ENCODE measurements at places on chromosomes 7 and 10.

GRCh38 chr10:5023177-5023805 is 19.6 kb upstream of the AKR1C2 start:
- H3K36me3 ChIP-seq: no peaks in the 10 kb centered on the region
- H3K27me3 ChIP-seq: no peaks in the 10 kb centered on the region
- H3K27ac ChIP-seq: no peak overlapping the region
- DNase-seq: no peak
- no peak overlapping the region for H3K4me3 ChIP-seq

DNA sequence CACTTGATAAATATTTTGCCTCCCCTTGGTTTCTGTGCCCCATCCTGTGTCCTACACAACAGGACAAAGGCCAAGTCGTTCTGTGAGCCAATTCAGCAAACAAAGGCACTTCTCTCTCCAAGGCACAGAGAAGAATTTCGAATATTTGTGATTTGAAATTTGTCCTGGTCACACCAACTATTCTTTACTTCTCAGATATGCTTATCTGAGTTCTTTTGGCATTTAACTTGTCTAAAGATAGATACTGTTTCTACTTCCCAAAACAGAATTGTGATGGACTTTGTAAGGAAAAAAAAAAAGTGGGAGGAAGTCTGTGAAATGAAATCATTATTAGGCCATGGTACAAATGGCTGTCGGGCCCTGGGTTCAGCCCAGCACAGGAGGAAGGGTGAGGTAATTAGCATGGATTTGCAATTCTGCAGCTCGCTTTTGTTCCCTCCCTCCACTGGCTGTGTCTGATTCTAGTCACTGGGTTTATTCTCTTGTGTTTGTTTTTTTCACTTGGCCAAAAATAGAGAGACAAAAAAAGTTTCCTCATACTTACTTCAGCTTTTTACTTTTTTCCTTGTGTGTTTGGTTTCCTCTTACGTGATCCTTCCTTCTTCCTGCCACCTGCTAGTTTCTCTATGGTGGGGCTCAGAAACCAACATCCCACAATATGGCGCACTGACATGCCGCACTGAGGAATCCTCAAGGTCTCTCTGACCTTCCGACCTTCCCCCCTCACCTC is 108.2 kb upstream of the MKLN1 start:
- no peaks in the 10 kb centered on the region for H3K4me1 ChIP-seq
- no peak overlapping the region for H3K4me3 ChIP-seq
- DNase-seq: no peak
- H3K27ac ChIP-seq: no peak overlapping the region
- no peaks in the 10 kb centered on the region for H3K36me3 ChIP-seq

DNA sequence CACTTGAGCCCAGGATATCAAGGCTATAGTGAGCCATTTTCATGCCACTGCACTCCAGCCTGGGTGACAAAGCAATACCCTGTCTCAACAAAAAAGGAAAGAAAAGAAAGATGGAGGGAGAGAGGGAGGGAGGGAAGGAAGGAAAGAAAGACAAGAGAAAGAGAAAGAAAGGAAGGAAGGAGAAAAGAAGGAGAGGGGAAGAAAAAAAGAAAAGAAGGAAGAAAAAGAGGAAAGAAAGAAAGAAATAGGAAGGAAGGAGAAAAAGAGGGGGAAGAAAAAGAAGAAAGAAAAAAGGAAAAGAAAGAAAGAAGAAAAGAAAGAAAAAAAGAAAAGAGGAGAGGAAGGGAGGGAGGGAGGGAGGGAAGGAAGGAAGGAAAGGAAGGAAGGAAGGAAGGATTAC is 321.5 kb upstream of the CNTNAP2 start:
- no peaks in the 10 kb centered on the region for H3K4me1 ChIP-seq
- H3K36me3 ChIP-seq: no peaks in the 10 kb centered on the region

DNA sequence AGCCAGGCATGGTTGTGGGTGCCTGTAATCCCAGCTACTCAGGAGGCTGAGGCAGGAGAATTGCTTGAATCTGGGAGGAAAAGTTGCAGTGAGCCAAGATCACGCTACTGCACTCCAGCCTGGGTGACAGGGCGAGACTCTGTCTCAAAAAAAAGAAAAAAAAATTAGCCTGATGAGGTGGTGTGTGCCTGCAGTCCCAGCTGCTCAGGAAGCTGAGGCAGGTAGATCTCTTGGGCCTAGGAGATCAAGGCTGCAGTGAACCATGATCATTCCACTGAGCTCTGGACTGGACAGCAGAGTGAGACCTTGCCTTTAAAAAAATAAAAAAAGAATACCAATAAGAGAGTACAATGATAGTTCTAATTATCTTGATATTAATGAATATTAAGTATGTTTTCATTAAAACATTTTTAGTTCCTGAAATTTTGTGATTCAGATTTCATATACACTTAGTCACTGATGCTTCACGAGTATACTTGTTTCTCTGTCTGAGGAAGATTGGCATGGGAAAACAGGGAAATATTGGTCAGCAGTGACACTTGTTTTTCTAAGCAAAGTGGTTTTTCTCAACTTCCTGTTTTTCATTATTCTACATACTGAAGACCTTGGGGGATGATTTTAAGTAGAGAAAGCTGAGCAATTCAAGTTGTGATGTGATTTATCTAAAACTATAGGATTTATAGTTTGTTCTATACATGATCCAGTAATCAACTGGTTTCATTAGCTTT is 76.8 kb downstream of the ADK start:
- H3K4me3 ChIP-seq: no peak overlapping the region
- H3K27me3 ChIP-seq: no peaks in the 10 kb centered on the region
- H3K4me1 ChIP-seq: peaks cover 59% of the 10 kb centered on the region
- H3K27ac ChIP-seq: peak overlapping the region; percentile 55
- DNase-seq: peak; percentile 96

DNA sequence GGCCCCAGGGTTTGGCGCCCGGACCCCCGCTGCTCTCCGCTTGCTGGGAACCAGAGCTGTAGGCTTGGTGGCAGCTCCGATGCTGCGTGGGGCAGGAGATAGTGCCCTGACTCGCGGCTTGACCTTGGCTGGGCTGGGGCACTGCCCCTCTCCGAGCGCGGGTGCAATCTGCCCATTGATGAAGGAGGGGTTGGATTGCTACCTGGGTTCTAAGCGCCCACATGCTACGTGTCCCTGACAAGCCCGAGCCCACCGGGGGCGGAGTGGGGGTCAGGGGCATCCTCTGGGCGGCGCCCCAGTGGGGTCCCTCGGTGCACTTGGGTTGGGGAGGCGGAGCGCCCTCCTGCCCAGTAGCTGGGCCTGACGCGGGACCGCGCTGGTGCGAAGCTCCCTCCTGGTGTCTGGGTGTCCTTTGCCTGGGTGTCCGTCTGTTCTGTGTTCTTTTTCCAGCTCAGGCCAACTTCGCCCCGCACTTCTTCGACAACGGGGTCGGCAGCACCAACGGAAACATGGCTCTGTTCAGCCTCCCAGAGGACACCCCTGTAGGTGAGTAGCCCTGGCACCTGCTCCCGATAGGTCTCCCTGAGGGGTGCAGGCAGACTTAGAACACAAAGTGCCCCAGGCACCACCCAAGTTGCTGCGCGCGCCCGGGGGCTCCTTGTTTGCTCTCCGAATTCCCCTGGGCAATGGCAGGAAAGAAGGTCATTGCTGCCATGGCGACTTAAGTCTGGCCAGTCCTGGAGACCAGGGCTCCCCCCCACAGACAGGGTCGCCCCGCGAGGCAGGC is 900 bp downstream of the CDHR1 start:
- no peak overlapping the region for H3K27ac ChIP-seq
- H3K4me3 ChIP-seq: no peak overlapping the region
- H3K36me3 ChIP-seq: no peaks in the 10 kb centered on the region
- peaks cover 85% of the 10 kb centered on the region for H3K27me3 ChIP-seq
- no peak for DNase-seq

All from PC-3 (cell line).